D721Med (cell line): ENCODE measurements at places on chromosomes 7 and 10.

DNA sequence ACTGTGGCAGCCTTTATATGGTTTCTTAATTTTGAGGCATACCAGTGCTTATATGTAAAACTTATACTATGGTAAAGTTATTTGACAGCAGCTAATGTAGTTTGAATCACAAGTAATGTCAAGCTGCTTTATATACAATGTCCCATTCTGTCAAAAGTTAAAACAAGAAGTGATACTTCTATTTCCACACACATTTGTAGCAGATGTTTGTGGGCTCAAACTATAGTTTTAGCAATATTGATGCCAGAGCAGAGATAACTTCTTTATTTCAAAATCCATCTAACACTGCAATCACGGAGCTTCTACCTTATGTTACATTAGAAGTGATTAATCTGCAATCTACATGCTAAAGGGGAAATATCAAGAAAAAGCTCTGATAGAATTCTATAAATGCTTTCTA, 149.6 kb downstream of the ADK start:
- no peak for DNase-seq

- no peak for DNase-seq
Observed at GRCh38 chr10:121452581-121452980, 145.7 kb downstream of the FGFR2 start.

GRCh38 chr10:78895469-78895868, 173.3 kb upstream of the ZMIZ1 start:
- no peak for DNase-seq

- DNase-seq: no peak
Observed at GRCh38 chr7:38367301-38367890, 94.0 kb upstream of the TARP start.

DNA sequence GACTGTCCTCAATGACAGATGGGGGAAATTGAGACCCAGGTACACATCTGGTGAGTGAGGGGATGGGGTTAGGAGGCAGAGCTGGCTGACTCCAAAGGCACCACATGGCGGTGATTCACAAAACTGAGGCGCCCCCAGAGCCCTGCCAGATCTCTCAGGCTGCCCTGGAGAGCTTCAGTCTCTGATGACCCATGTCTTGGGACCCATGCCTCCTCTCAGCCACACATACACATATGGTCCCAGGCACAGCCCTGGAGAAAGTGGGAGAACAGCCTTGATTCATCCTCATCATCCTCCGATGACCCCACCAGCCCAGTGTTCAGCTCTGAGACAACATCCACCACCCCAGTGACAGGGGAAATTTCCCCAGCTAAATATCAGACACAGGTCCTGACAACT, 426.0 kb downstream of the RPS24 start:
- DNase-seq: no peak

- DNase-seq: no peak
Observed at GRCh38 chr7:147711447-147711846, 879.1 kb upstream of the C7orf33 start.

GRCh38 chr10:125201791-125202622, 41.6 kb upstream of the CTBP2 start:
- DNase-seq: no peak

GRCh38 chr10:43114088-43114742, 24.0 kb upstream of the CSGALNACT2 start:
- no peak for DNase-seq

DNA sequence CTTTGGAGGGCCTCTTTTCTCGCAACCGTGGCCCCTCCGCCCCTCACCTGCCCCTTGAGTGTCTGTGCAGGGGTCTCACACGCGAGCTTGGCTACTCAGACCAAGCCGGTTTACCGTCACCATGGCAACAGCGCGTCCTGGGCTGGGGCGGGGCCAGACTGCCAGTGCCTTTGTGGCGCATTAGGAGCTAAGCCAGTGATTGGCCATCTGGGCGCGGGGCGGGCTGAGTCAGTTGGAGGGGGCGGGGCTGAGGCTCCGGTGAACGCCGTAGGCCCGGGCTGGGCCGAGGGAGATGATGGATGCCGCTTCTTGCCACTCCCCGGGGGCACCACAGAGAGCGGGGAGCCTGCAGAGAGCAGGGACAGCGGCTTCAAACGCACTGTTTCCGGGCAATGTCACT, 48.7 kb upstream of the FXYD4 start:
- DNase-seq: peak; percentile 50

GRCh38 chr10:121293110-121293509, 305.1 kb downstream of the FGFR2 start:
- no peak for DNase-seq

DNA sequence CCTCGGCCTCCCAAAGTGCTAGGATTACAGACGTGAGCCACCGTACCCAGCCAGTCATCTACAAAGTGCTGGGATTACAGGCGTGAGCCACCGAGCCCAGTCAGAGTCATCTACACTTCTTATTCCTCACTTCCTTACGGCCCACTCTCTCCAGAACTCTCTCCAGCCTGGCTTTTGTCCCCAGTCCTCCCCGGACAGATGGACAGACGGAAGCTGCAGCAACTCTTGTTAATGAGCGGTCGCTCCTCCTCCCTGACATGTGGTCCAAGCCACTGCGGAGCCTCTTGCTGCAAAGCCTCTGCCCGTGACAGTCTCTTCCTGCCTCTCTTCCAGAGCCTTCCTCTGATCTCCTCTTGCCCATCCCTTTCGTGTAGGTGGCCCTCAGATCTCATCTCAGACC, 45.9 kb downstream of the TMEM270 start:
- no peak for DNase-seq

DNA sequence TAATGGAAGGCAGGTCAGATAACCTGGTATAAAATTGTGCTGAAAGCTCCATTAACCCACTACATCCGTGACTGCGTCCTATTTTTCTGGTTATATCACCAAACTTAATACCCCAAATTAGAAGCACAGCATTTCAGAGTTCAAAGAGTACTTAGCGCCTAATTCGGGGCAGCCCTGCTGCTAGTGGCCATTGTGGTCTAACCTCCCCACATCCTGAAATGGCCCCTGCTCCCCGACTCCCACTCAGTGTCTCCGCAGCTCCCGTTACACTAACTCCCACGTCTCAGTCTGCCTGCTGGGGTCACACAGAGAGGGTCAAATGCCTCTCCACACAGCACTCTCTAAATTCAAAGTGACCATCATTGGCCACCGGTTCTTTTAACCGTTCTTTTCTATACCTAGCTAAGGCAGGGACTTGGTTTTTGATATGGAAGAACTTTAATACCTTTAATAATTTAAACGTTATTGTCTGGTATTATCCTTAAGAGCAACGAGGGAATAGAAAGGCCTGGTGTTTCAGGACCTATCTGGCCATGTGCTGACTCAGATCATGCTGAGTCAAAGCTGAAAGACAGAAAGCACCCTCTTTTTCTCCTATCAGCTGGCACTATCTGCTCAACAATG, 117.1 kb downstream of the KMT2E start:
- no peak for DNase-seq
